Placental epithelial cell (primary cell): ENCODE measurements at places on chromosomes 1 and 21. TPM values are rescaled to one million over a fixed set of nuclear protein-coding genes. Genes with fewer than 3 reads are reported as not detected.

RHD gene
- not detected in 2 replicates for total RNA-seq

HTR1D gene
- total RNA-seq = under 0.01 and 0.76 TPM in 2 replicates

ITGB2 gene
- 0.43 TPM in 1 of 2 replicates, not detected in the other for total RNA-seq

FCRLB gene
- 0.79 and 1.1 TPM in 2 replicates for total RNA-seq

HAO2 gene
- 0.11 and 0.39 TPM in 2 replicates for total RNA-seq

ALX3 gene
- not detected in 2 replicates for total RNA-seq

JAM2 gene
- total RNA-seq = 0.39 TPM in 1 of 2 replicates, not detected in the other

AMY2B gene
- total RNA-seq = 2.2 and 13.3 TPM in 2 replicates

ANGPTL3 gene
- not detected in 2 replicates for total RNA-seq

TSEN15 gene
- total RNA-seq = 10.6 and 47.7 TPM in 2 replicates

SLFNL1 gene
- total RNA-seq = 0.22 and 2.0 TPM in 2 replicates
